Activated CD8-positive, alpha-beta T cell treated with anti-CD3 and anti-CD28 coated beads for 36 hours (primary cell): ENCODE measurements at places on chromosomes 6 and 20. TPM values are rescaled to one million over a fixed set of nuclear protein-coding genes. Genes with fewer than 3 reads are reported as not detected.
A peak's percentile ranks its signal among the peaks of the same experiment; 100 is the strongest.

The BCL2L1 gene
- total RNA-seq = 182 TPM

The VWA7 gene
- total RNA-seq = 1.6 TPM

The GRM1 gene
- not detected for total RNA-seq

The GNRH2 gene
- 0.36 TPM for total RNA-seq

The C4B gene
- 3.3 TPM for total RNA-seq

The DEFB112 gene
- total RNA-seq = not detected

The PRDM1 gene
- total RNA-seq = 24.6 TPM

The SMLR1 gene
- total RNA-seq = not detected

The CALHM6 gene
- total RNA-seq = 10.9 TPM

The TOX2 gene
- 1.7 TPM for total RNA-seq

The RNF144B gene
- 1.8 TPM for total RNA-seq

- no peak overlapping the region for H3K27ac ChIP-seq
- no peak overlapping the region for H3K4me3 ChIP-seq
- no peaks in the 10 kb centered on the region for H3K27me3 ChIP-seq
Observed at GRCh38 chr6:166851911-166852310, 104.4 kb downstream of the RNASET2 start.

DNA sequence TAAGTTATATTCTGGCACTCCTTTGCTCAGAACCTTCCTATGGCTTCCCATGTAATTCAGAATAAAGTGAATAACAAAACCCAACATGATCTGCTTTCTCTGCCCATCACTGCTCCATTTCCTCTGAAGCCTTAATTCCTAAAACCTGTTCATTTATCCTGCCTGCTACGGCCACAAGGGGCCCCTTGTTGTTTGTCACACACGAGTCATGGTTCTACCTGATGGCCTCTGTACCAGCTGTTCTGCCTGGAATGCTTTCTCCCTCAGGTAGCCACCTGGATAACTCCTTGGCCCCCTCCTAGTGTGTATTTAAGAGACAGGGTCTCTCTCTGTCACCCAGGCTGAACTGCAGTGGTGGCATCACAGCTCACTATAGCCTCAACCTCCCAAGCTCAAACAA lies 26.8 kb downstream of the ERGIC3 start:
- H3K4me3 ChIP-seq = no peak overlapping the region
- peak; percentile 20 for DNase-seq
- no peaks in the 10 kb centered on the region for H3K27me3 ChIP-seq
- H3K4me1 ChIP-seq = no peaks in the 10 kb centered on the region
- H3K27ac ChIP-seq = no peak overlapping the region

DNA sequence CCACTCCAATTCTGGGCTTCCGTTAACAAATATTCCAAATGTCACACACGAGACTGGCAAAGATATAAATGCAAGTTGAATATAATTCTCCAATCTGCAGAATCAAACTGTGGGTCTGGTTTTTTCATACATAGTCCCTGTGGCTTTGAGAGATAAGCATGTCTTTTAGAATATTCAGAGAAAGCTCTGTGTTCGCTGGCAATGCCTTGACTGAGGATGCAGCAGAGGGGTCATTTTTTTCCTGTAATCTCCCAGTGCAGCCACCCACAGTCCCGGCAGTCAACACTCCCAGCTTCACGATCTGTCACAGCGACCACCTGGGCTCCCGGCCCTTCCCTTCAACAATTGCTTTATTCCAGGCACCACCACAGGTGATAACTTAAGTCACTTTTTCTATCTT lies 30.5 kb downstream of the MUC22 start:
- no peaks in the 10 kb centered on the region for H3K36me3 ChIP-seq

GRCh38 chr6:129189266-129189665 lies 306.3 kb downstream of the LAMA2 start:
- no peaks in the 10 kb centered on the region for H3K27me3 ChIP-seq
- H3K27ac ChIP-seq = no peak overlapping the region
- no peak for DNase-seq
- H3K4me1 ChIP-seq = no peaks in the 10 kb centered on the region
- no peaks in the 10 kb centered on the region for H3K36me3 ChIP-seq

DNA sequence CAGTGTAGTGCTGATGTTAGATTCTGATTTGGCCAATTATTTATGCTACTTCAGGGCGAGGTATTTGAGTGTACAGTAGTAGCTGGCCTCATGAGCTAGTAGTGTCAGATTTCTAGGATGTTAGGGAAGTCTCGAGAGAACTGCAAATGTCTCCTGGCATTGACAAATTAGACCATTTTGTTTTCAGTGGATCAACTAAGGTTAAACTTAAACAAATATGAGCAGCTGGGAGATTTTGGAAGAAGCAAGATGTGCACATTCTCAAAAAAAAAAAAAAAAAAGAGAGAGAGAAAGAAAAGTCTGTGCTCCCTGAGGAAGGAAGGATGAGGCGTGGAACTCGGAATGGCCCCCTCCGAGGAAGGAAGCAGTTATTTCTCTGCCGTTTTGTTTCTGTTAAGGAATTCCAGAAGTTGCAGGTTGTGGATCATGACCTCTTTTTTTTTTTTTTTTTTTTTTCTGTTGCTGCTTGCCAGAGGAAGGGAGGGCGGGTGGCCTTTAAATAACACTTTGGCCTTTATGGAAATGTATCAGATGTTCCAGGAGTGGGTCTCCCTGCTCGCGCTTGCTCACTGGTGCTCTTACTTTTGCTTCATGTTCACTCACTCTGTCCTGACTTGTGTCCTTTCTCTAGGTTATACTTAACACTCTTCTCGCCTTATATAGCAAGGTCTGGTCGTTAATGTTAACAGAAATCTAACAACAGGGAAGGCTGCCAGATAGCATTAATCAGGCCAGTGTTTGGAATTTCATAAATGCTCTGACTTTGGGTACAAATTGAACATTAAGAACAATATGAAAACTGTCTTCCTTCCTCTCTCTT lies 124.4 kb downstream of the TCP11 start:
- no peaks in the 10 kb centered on the region for H3K27me3 ChIP-seq
- no peak overlapping the region for H3K27ac ChIP-seq
- H3K4me3 ChIP-seq = no peak overlapping the region
- H3K4me1 ChIP-seq = peaks cover 2% of the 10 kb centered on the region

GRCh38 chr6:51027283-51028065 lies 208.8 kb downstream of the TFAP2B start:
- no peaks in the 10 kb centered on the region for H3K27me3 ChIP-seq
- H3K27ac ChIP-seq = no peak overlapping the region
- DNase-seq = no peak
- H3K4me3 ChIP-seq = no peak overlapping the region

DNA sequence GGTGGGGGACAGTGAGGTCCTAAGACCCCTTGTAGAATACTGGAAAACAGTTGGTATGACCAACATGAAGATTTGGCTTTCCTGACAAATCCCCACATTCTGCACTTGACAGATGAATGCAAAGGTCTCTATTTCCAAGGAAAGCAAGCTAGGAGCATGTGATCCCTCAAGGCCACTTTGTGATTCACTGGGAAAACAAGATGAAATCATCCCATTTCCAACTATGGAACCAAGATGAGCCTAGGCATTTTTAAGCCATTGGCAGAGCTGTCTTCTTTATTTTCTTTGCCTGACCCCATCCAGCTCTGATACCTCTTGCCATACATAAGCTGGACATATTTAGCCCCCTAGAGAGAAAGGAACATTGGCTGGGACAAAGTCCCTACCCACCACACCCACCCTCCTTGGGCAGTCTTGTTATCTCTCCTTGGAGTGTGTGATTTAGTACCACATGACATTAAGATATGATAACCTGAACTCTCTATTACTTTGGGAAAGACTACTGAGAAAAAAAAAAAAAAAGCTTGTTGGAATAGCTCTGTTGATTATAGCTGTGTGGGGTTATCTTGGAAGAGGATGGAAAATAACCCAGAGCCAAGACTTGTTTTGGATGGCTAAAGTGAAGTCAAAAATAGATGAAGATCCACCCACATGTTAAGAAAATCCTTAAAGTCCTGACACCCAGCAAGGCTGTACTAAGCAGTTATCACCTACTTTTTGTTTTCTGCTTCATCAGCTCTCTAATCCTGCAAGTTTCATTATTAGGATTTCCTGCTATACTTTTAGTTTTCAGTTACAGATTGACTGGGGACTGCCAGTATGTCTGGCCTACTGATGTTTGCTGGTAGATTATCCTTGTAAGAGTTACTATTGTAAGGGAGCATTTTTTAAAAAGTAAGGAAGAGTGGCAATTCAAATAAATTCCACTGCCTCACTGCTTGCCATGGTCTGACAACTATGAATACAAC lies 90.1 kb upstream of the PREP start:
- H3K27me3 ChIP-seq = no peaks in the 10 kb centered on the region
- H3K4me1 ChIP-seq = peaks cover 8% of the 10 kb centered on the region
- DNase-seq = no peak
- no peaks in the 10 kb centered on the region for H3K36me3 ChIP-seq

DNA sequence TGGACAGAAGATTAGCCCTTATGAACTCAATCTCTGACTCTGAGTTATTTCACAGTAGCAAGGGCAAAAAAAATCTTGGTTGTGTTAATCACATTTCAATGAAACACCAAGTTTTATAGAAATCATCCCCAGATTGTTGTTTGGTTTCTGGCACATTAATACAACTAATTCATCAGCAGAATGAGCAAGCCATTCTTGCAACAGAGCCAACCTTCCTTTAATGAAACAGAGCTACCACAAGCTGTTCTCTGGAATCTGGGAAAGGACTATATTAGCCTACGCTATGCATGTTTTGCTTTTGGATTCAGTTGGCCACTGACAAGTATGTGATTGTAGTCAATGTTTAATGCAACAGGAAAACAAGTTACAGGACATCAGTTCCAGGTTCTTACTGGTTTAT lies 13.8 kb upstream of the POPDC3 start:
- no peak overlapping the region for H3K27ac ChIP-seq
- peaks cover 8% of the 10 kb centered on the region for H3K27me3 ChIP-seq
- DNase-seq = no peak
- no peaks in the 10 kb centered on the region for H3K36me3 ChIP-seq
- H3K4me1 ChIP-seq = no peaks in the 10 kb centered on the region
- no peak overlapping the region for H3K4me3 ChIP-seq

DNA sequence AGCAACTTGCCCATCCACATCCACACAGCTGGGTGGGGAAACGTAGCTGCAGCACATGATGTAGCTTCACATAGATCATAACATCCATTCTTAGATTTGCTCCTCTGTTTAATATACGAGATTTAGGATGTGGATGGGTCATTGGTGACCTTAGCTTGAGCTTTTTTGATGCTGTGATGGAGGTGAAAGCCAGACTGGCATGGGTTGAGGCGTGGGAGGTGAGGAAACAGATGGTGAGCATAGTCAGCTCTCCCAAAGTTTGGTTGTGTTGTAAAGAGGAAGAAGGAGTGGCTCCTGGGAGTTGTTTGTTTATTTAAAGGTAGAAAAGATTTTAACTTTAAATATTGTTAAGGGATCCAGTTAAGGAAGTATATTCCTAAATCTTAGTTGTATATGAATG lies 5.3 kb downstream of the ARFGEF2 start:
- peak overlapping the region; percentile 47 for H3K27ac ChIP-seq
- DNase-seq = peak; percentile 18
- no peaks in the 10 kb centered on the region for H3K27me3 ChIP-seq
- peaks cover 9% of the 10 kb centered on the region for H3K36me3 ChIP-seq
- no peak overlapping the region for H3K4me3 ChIP-seq
- peaks cover 47% of the 10 kb centered on the region for H3K4me1 ChIP-seq

DNA sequence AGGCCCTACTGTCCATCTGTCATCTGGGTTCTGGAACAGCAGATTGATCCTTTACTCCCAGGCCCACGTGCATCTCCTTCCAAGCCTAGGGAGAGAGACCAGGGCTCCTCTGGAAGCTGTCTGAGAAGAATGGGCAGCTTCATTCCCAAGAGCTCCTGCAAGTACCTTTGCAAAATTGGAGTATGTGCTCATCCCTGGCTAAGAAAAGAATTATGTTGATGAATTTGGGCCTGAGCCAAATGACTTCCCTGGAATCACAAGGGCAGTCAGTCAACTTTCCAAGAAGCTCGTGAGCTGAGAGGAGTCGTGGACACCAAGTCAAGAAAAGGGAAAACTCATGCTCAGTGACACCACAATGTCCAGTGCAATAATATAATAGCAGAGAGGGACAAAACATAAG lies 54.6 kb upstream of the AKAP12 start:
- H3K4me1 ChIP-seq = no peaks in the 10 kb centered on the region
- peaks cover 2% of the 10 kb centered on the region for H3K27me3 ChIP-seq

DNA sequence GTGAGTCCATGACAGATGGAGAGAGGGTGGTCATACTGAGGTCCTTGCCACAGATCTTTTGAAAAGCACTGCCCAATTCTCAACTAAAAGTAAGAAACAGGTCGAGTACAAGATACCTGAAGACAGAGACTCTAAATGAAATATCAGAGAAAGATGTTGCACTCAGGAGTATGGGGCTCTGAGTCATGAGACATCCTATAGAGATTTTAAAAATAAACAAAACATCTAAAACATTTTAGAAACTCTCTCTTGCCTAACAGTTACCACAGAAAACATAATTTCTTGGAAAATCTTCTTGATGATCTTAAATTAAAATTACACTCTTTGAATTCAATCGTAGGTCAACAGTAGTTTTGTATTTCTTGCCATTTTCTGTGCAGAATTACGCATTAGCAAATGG lies 348.9 kb upstream of the MARCKS start:
- no peaks in the 10 kb centered on the region for H3K4me1 ChIP-seq
- H3K27me3 ChIP-seq = no peaks in the 10 kb centered on the region
- no peaks in the 10 kb centered on the region for H3K36me3 ChIP-seq

GRCh38 chr20:43541214-43541613 lies 17.6 kb upstream of the SGK2 start:
- H3K36me3 ChIP-seq = no peaks in the 10 kb centered on the region
- no peaks in the 10 kb centered on the region for H3K4me1 ChIP-seq
- H3K27me3 ChIP-seq = no peaks in the 10 kb centered on the region

DNA sequence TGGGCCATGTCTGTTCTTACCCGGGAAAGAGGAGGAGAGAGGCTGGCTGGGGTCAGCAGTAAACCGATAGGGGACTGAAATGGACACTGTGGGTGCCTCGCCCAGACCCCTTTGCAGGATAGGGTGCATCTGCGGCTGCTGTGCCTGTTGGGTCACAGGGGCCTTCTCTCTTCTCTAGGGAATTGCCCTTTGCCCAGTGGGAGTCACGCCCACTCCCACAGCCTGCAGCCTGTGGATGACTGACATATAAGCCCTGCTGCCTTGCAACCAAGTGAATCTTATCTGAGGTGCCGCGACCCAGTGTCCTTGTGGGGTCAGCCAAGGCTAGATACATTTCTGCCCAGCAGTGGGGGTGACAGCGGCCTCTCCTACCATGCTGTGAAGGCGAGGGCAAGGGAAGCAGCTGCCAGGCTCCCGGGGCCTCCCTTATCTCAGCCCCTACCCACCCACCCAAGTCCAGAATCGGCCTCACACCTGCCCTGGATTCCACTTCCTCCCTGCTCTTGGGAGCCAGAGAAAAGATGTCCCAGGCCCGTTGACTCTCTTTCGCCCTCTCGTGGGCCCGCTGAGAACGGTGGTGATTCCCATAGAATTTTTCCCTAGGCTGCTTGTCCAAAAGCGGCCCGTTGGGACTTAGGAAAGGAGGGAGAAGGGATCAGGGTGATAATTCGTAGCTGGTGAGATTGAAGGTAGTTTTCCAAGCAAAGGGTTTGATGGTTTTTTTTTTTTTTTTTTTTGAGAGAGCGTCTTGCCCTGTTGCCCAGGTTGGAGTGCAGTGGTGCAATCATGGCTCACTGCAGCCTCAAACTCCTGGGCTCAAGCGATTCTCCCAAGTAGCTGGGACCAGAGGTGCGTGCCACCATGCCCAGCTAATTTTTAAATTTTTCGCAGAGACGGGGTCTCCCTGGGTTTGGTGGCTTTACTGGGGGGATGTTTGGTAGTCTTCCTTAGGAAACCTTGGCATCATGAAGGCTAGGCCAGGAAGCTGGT lies 76.4 kb upstream of the RNF24 start:
- no peaks in the 10 kb centered on the region for H3K4me1 ChIP-seq
- H3K4me3 ChIP-seq = no peak overlapping the region
- no peak overlapping the region for H3K27ac ChIP-seq
- peaks cover 9% of the 10 kb centered on the region for H3K27me3 ChIP-seq
- H3K36me3 ChIP-seq = no peaks in the 10 kb centered on the region
